ENCODE measurements at places on chromosomes 5 and 9.
A peak's percentile ranks its signal among the peaks of the same experiment; 100 is the strongest.

DNA sequence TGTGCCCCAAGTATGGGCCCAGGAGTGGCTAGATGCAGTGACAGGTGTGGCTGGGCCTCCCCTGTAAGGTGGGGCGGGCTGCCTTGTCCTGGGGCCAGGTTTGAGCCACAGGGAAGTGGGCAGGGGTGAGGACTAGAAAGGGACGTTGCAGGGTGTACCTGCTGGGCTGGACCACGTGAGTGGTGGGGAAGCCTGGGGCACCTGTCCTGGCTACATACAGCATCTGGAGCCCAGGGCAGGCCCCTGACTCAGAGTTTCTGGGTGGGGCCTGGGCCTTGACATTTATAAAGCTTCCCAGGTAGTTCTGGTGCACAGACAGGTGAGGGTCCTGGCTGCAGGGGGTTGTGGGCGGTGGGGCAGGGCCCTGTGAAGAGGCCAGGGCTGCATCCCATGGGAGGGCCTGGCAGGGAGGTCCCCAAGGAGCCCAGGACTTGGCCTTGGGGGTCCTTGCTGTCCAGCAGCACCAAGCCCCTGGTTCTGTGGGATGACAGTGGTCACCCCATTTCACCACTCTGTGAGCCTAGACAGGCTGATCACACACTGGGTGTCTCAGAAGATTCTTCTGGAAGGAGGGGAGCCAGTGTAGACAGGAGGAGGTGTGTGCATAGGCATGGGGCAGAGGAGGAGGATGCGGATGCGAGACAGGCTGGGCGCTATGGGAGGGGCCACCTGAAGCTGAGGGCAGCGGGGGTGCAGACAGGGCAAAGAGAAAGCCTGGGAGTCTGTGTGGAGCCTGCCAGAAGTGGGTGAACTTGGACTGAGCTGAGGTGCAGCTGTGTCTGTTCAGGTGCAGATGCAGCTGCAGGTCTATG, 94.0 kb downstream of the PHF2 start:
- no peak for DNase-seq

- DNase-seq = peak; percentile 51
Observed at GRCh38 chr9:84669288-84670137, at the start of gene NTRK2. Gene NTRK2, plus strand, starts transcription at chr9:84669729. Its CDS starts 1,020 bp downstream, at chr9:84670749.

DNA sequence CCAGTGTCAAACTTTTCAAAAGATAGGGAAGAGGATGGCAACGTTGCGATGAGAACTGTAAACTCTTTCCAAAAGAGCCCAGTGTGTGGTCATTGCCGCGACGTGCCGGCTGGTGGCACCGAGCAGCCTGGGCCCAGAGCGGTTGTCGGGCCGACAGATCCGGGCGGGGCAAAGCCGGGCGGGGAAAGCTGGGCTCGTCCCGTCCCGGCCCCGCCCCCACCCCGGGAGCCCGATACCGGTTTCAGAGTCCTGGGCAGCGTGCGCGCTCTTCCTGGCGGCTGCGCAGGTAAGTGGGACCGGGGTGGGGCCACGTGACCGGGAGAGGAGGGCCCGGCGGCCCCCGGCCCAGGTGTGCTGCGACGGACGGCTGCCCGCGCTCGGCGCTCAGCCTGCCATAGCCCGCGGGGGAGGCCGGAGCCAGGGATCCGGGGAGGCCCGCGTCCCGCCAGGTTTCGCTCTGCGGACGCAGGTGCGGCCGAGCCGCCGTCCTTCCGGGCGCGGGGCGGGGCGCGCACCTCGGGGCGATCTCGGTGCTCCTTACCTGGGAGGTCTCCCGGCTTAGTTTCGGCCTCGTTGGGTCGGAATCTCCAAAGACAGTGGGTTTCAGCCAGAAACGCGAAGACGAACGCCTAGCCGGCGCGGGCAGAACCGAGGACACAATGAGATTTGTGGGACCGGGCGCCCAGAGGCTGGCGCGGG, at the start of gene MARVELD2:
TSS of gene MARVELD2 (plus strand) at position 232 of the 699 bp plus-strand sequence. CDS start 4,270 bp downstream, outside the sequence.
- peak; percentile 77 for DNase-seq

- no peak for DNase-seq
Observed at GRCh38 chr5:56145106-56145505, 88.0 kb downstream of the ANKRD55 start.

- DNase-seq = no peak
Observed at GRCh38 chr9:18905028-18905882, 127.8 kb downstream of the SAXO1 start.

- no peak for DNase-seq
Observed at GRCh38 chr9:133822430-133823065, 84.4 kb upstream of the SARDH start.

- no peak for DNase-seq
Observed at GRCh38 chr5:174251305-174252000, 205.9 kb downstream of the NSG2 start.

DNA sequence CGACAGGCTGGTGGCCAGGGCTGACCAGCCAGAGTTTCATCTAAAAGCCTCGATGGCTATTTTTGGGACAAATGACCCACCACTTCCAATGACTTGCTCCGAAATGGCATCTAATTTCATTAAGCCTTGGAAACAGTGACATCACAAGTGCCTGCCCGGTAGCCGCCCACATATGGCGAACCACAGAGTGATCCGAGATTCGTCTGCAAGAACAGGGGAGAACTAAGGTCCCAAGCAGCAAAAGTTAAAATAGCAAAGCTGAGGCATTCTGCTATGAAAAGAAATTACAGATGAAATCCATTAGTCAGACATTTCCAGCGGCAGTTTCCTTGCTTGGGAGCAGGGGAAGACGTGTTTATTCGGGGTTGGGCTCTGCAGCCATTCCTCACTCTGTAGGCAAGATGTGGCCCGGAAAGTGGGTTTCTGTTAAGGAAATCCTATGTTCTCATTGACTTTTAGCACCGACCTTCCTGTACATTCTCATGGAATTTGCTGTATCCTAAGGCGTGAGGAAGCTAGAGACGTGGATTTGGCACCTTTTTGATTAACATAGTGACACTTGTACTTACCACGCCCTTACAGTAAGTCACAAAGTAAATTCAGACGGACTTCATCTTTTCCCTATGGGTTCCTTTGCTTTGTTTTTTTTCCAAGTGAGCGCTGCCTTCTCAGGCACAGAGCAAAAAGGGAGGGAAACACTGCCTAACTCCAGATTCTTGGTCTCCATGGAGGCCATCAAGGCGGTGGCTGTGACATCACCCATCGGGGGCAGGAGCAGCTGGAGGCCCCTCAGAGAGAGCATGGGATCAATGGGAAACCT, 45.1 kb downstream of the ERGIC1 start:
- no peak for DNase-seq

GRCh38 chr9:36051317-36051716, 14.6 kb downstream of the RECK start:
- DNase-seq = no peak

- no peak for DNase-seq
Observed at GRCh38 chr9:133202145-133202513, 6.9 kb downstream of the OBP2B start.

GRCh38 chr5:40679913-40680681, at the start of gene PTGER4:
Gene PTGER4, plus strand, starts transcription at chr5:40679915. Its CDS starts 1,079 bp downstream, at chr5:40680994.
- no peak for DNase-seq

DNA sequence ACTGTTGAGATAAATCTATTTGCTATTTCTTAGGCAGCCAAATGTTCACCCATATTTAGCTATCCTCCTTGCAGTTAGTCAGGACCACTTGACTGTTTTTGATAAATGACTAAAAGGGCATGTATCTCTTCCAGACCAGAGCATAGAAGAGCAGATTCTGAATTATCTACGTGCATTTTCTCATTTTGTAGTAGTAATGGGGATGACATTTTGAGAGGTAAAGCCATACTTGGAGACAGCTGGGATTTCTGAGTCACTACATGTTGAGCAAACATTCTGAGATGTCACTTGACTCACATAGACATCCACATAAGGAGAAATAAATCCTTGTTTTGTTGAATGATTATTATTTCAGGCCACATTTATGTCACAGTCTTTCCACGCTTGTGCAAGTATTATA, 297.6 kb downstream of the CDH10 start:
- no peak for DNase-seq

DNA sequence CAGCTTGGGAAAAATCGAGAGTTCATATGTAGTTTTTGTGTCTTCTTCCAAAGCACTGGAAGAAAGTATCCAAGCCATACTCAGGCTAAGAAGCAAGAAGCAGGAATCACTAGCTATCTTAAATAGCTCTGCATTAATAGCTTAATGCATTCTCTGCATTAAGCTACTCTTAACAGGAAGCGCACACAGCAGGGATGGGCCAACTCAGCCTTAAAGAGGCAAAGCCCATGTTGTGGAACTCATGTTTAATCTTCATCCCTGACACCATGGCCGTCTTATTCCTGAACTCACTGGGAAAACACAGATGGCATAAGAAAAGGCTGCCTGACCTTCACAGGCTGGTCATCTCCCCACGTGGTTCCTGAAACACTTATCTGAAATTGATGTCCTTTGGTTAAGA, 18.7 kb upstream of the ICE1 start:
- DNase-seq = no peak

GRCh38 chr5:7850395-7851239, at the start of gene CFAP90:
Gene CFAP90, minus strand, starts transcription at chr5:7851133. Its CDS starts 112 bp downstream, at chr5:7851021.
- peak; percentile 66 for DNase-seq

GRCh38 chr9:129317179-129318011, 139.3 kb upstream of the IER5L start:
- no peak for DNase-seq

GRCh38 chr5:1348986-1349245, 4.0 kb upstream of the CLPTM1L start:
- no peak for DNase-seq

- no peak for DNase-seq
Observed at GRCh38 chr5:176626876-176627236, 3.5 kb downstream of the SNCB start.

- DNase-seq = no peak
Observed at GRCh38 chr5:6518298-6519057, 69.8 kb downstream of the UBE2QL1 start.

GRCh38 chr5:14741801-14742440, 77.4 kb downstream of the OTULIN start:
- no peak for DNase-seq

GRCh38 chr5:140647042-140647419, 399 bp downstream of the NDUFA2 start:
- no peak for DNase-seq

GRCh38 chr9:27505744-27506161, 18.3 kb upstream of the IFNK start:
- DNase-seq = no peak

- DNase-seq = no peak
Observed at GRCh38 chr5:83911367-83911919, 190.8 kb upstream of the HAPLN1 start.

DNA sequence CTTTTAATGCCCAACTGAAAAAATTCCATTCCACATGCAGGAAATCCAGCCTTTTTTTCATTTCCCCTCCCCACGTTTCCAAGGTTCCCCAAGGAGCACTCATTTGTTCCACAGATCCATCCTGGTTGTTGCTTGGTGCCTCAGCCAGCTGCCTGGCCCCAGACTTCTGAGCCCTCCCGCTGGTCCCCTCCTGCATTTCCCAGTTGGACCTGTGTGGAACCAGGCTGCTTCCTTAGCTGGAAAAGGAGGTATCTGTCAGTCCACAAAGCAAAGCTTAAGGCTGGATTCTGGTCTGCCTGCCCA, 44.8 kb downstream of the ANGPTL2 start:
- no peak for DNase-seq

- no peak for DNase-seq
Observed at GRCh38 chr5:168059131-168059530, 232.3 kb upstream of the WWC1 start.

GRCh38 chr9:16679327-16679821, 191.1 kb downstream of the BNC2 start:
- DNase-seq = no peak

- no peak for DNase-seq
Observed at GRCh38 chr9:78866207-78867132, 569.5 kb downstream of the PSAT1 start.

DNA sequence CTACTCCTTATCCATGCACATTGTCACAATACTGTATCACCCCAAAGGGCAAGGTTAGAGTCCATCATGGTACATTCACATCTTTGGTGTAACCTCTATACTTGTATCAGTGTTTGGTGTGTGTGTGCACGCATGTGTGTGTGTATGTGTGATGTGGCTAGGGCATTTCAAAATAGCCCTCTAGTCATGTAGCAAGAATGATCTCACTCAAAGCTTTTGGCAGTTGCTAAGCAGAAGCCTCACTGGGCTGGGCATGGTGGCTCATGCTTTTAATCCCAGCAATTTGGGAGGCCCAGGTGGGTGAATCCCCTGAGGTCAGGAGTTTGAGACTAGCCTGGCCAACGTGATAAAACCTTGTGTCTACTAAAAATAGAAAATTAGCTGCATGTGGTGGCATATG, 245.3 kb downstream of the ADGRV1 start:
- DNase-seq = no peak

- no peak for DNase-seq
Observed at GRCh38 chr9:14650596-14650995, 42.6 kb downstream of the ZDHHC21 start.

DNA sequence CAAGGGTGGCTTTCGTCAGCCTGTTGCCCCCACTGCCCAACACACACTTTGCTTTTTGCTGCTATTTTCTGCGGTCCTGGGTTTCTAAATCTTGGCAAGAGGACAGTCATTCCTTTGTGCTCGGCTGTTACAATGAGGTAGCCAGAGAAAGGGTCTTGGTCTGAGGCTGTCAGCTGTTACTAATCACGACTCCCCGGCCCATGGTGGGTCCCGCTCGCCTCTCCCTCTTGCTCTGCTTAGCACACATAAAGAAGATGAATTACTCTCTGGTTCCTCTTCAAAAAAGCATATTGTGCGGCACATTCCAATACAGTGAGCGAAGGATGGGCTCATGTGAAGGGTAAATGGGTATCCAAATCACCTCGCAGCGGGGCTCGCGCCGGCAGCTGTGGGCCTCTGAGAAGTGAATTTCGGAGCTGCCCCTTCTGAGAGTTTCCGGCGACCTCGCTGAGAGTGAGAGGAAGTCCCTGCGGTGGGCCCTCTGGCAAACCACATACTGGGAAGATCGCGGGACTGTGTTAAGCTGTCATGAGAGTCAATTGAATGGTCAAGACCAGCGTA, 56.0 kb downstream of the SLC1A3 start:
- DNase-seq = no peak

DNA sequence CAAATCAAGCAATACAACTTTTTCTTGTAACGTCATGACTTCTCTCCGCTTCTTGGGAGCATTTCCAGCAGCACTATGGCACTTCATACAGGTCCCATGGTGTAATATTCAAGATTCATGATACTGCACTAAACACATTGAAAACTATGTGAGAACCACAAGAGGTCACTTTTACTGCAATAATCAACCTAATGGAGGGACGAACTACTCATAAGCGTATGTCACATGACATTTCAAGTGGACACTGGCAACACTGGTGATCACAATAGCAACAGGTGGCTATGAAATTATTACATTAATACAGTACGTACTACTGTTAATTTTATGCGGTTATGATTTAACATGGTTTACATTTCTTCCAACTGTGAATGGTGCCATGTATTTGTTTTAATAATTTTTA, 78.6 kb upstream of the TBC1D9B start:
- DNase-seq = no peak

GRCh38 chr9:93646640-93647178, 70.3 kb downstream of the PHF2 start:
- DNase-seq = no peak

- no peak for DNase-seq
Observed at GRCh38 chr5:59764361-59764760, 129.2 kb downstream of the PDE4D start.

Data from renal cortex interstitium (tissue), 15 donors.